ENCODE measurements at places on chromosomes 13 and 19.

DNA sequence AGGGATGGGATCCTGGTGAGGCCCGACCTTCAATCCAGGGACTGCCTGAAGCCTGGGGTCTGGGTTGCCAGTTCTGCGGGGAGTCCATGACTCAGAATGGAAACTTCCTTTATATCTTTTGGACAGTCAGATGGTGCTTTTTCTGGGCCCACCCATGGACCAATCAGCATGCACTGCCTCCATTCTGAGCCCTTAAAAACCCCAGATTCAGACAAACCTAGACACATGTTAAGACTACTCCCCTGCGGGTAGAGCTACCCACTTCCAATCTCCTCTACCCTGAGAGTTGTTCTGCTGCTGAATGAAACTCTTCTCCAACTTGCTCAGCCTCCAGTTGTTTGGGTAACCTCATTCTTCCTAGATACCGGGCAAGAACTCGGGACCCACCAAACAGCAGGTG, 1315.2 kb upstream of the MIR17HG start:
- no peak for DNase-seq

GRCh38 chr13:29937841-29938240, 87.4 kb upstream of the UBL3 start:
- DNase-seq: no peak

DNA sequence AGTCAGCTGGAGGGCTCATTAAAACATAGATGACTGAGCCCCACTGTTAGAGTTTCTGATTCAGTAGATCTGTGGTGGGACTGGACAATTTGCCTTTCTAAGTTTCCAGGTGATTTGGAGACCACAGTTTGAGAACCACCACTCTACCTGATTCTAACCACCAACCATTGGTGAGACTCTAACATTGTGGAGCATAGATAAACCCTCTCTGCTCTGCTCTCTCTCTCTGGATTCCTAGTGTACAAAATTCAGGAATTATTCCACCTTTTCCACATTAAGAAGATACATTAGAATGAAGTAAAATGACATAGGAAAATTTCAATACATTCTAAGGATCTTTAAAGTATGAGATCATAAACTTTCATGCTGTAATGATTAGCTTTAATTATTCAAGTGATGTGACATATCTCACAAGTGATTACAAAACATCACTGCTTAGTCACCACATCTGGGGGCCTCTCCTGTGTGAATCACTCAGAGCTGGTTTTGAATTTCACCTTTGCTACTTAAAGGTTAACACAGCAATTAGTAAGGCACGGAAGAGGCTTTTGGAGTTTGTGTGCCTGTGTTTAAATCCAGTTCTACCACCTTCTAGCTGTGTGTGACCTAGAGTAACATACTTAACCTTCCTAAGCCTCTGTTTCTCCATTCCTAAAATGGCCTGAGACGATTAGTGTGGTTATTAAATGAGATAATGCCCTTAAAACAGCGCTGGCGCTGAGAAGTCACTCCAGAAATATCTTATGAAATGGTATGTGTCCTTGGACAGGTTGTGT, 78.5 kb upstream of the NBEA start:
- DNase-seq: no peak

DNA sequence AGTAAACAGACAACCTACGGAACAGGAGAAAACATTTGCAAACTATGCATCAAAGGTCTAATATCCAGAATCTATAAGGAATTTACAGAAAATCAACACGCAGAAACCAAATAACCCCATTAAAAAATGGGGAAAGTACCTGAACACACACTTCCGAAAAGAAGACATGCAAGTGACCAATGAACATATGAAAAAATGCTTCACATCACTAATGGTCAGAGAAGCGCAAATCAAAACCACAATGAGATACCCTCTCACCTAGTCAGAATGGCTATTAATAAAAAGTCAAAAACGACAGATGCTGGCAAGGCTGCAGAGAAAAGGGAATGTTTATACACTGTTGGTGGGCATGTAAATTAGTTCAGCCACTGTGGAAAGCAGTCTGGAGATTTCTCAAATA, 29.5 kb downstream of the SLC25A15 start:
- DNase-seq: no peak

GRCh38 chr19:10292206-10292788, 2.5 kb downstream of the ICAM5 start:
- DNase-seq: no peak

DNA sequence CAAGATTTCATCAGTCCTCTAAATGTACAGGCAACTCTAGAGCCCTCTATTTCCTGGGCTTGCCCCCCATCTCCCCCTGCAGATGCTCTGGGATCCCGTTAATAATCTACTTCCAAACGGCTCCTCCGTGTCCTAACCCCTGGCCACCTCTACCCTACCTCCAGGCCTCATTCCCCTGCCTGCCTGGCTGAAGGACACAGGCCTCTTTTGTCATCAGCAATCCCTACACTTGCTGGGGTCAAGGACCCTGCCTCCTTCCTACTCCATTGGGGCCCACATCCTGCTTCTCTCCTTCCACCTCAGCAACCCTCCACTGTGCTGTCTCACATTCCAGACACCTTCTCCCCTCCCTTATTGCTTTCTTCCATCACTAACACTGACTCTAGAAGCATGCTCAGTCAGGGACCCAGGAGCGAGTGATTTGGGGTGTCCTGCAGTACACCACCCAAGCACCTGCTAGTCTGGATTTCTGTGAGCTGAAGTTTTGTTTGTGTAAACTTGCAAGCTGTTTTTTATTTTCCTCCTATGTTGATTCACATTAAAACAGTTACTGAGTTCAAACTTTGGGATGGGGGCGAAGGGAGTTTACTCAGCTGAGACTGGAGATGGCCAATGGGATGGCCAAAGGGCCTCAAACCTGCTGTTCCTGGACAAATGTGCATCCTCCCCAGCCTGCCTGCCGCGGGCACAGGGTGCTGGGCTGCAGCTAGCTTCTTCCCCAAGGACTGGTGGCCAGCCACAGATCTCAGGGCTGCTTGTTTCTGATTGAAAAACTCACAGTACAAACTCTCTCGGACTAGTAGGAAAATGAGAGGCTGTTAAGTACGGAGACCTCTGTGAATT, 314.7 kb downstream of the FOXO1 start:
- no peak for DNase-seq

DNA sequence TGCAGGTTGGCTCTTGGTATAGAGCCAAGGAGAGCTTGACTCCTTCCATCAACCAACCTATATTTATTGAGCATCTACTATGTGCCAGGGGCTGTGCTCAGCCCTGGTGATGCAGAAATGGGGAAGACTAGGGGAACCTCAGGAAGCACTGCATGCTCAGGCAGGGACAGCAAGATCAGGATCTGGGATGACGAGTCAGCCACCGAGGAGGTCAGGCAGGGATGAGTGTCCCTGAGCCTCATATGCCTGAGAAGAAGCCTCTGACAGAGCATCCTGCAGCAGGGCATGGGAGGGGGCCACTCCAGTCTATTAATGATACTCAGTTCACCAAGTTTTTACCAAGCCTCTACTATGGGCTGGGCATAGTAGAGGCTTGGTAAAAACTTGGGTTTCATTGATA, 158.1 kb downstream of the KATNAL1 start:
- DNase-seq: no peak

GRCh38 chr19:1725100-1726064, 27.9 kb upstream of the ONECUT3 start:
- DNase-seq: peak; percentile 40

- peak; percentile 81 for DNase-seq
Observed at GRCh38 chr19:8580710-8581281, 3.6 kb upstream of the MYO1F start.

- no peak for DNase-seq
Observed at GRCh38 chr19:13094106-13094504, 8.6 kb downstream of the LYL1 start.

DNA sequence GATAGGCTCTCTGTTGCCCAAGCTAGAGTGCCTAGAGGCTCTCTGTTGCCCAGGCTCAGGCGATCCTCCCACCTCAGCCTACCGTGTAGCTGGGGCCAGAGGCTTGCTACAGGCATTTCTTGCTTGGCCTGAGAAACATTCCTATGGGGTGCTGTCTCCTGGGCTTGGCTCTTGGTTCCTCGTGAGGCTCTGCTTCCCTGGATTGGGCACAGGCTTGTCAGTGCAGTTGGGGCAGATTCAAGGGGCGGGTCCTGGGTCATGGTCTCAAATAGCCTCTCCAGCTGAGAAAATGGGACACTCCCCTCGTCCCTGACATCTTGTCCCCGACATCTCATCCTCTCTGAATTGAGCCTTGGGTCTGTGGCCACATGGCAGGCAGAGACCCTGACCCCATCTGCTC, 4.9 kb downstream of the TSSK6 start:
- no peak for DNase-seq

DNA sequence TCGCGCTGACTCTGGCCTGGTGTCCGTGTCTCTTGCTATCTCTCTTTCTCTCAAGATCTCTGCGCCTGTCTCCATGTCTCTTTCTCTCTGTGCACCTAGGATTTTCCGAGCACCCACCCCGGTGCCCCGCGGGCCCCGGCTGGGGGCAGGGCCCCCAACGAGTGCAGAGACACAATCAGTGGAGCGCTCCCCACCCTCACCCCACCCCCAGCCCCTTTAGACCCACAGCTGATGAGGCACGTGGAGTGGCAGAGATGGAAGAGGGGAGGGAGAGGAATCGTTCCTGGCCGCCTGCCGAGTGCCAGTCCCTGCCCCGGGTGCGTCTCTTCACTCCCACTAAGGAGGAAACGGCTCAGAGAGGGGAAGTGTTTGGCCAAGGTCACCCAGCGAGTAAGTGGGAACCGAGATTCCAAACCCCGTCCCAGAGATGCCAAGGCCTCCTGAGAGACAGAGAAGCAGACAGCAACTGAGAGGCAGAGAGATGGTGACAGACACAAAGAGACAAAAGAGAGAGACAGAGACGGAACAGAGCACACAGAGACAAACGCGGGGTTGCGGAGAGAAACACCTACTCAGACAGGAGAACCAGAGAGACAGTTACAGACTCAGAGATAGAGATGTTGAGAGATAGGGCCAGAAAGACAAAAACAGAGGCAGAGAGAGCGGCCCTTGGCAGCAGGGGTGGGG, 626 bp upstream of the BCL3 start:
- no peak for DNase-seq

DNA sequence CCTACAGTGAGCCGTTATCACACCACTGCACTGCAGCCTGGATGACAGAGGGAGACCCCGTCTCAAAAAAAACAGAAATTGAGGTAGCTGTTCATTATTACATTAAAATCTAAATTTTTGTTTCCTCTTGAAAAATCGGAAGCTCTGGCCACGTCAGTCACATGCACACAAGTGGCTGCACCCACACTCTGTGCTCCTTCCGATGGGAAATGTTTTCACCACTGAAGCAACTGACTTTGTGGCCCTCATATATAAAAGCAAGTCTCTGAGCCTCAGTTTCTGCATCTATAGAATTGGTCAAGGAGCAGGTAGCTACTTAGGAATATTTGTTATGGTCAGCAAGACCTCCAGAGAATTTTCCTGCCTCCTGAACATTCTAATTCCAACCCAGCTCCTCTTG, 4.5 kb downstream of the LRRC25 start:
- DNase-seq: no peak

DNA sequence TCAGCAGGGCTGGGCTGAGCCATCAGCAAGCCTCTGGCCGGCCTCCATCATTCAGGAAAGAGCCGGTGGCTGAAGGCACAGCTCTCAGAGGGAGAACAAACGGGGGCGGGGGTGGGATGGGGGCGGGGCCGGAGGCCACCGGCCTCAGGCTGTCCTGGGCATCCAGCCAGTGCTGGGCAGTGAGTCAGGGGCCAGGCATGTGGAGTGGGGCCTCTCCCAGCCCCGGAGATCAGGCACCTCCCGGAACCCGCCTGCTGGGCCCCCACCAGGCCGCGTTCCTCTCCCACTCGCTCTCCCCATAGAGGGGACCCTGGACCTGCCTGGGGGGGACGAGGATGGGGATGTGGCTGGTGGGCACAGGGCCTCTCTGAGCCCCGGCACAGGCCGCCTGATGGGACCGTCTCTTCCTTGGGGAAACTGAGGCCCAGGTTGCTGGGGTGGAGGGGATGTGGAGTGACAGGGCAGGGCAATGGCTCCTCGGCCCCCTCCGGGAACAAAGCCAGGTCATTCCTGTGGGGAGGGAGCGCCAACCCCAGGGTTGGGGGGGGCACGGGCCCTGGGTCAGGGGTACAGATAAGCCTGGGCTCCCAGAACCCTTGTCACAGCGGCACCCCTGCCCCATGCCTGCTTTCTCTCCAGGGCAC, 12.9 kb downstream of the SPC24 start:
- no peak for DNase-seq

GRCh38 chr13:68440874-68441273, 1210.7 kb upstream of the PCDH9 start:
- DNase-seq: no peak

DNA sequence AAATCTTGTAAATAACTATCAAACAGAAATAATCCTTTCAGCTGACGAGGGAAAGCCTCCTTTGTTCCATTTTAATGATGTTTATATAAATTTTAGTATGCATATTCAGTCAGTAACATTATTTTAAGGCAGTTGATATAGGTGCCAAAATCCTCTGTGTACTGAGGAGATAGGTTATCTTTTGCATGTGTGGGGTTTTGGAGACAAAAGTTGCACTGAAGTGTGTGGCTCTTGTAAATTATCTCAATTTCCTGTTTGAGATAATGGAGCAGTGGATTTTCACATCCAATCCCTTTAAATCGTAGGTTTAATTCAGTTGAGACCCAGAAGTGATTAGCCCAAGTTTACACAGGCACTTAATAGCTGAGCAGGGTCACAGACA, 106.6 kb downstream of the RGCC start:
- no peak for DNase-seq

DNA sequence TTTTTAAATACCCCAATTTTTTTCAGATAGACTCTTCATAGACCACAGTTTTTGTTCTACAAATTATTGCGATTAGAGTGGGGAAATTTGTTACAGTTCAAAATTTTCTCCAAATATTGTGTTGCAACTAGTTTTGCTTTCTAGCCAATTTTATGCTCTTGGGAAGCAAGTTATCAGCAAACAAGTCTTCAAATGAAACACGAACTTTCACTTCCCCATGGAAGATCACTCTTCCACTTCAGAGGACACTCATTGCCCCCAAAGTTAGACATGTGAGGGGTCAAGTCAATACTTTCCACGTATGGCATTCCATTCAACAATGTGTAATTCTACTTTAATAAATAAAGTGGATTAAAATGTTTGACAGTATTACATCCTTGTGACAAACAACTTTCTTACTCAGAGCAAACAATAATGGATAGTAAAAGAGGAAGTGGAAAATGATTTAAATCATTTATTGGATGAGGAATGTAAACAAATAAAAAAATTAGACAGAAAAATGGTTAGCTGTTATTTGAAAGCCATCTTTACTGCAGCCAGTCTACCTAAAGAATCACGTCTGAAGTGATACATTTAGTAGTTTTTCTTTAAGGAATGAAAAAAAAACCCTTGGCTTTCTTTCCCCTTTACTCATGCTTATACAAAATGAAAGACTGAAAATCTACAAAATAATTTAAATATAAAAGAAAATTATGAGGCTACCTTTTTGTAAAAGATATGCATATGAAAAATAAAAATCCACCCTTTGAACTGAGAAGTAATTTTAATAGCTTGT, 41.2 kb upstream of the TNFSF11 start:
- DNase-seq: no peak

DNA sequence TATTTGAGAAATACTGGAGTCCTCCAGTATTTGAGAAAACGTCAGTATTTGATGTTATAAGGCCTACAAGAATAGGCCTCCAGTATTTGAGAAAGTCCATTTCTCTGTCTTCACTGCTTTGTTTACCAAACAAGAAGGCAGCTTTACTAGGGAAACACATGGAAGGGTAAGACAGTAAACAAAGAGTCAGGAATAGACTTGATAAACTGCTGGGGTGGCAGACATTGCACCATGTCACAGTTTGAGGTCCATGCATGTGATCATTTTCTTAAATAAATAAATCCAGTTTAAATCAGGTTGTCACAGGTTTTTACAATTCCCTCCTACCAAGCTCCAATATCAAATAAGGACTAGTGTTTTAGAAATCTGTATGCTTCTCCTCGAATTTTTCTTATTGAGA, 1431.0 kb upstream of the SPRY2 start:
- DNase-seq: no peak

All from activated CD4-positive, alpha-beta T cell treated with anti-CD3 and anti-CD28 coated beads for 24 hours (primary cell).